ENCODE measurements at places on chromosomes 2 and 18.

- no peak for DNase-seq
Observed at GRCh38 chr2:20617081-20617575, 33.8 kb downstream of the HS1BP3 start.

DNA sequence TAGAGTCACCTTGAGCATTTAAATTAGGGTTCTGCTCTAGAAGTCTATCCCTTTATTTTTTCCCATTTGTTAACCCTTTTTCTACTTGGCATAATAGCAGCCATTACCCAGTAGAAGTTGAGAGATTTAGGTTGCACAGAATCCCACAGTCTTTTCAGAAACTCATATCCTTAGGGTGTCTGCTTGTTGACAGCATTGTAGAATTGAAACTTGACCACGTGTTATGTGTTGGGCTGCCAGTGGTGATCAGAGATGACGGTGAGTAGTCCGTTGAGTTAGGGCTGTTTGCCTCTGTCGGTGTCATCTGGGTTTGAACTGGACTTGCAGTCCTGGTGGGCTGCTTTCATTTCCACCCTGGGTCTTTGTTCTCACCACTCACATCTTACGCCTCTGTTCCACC lies 114.4 kb downstream of the NEDD4L start:
- no peak for DNase-seq

DNA sequence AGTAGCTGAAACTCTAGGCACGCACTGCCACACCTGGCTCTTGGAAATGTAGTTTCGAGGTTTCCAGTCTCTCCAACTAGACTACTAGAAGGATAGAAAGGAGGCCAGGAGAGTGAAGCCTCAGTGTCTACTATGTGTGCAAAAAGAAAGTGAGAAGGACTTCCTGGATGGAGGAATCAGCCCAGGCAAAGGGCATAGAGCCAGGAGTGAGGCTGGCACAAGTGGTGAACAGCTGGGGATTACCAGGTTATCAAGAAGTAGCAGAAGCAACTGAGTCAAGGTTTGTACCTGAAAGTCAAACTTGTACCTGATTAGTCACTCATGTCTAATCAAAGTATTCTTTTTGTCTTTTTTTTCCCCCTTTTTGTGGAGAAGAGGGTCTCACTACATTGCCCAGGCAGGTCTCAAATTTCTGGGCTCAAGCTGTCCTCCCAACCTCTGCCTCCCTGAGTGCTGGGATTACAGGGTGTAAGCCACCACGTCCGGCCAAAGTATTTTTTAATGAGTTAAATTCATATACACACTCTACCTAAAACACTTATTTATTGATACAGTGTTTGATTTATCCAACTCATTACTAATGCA lies 8.7 kb upstream of the FZD5 start:
- DNase-seq, result no peak

- DNase-seq, result no peak
Observed at GRCh38 chr18:74266161-74266560, 25.6 kb downstream of the CYB5A start.
